ENCODE measurements at places on chromosomes 3 and 15. TPM values are rescaled to one million over a fixed set of nuclear protein-coding genes. Genes with fewer than 3 reads are reported as not detected.

DNA sequence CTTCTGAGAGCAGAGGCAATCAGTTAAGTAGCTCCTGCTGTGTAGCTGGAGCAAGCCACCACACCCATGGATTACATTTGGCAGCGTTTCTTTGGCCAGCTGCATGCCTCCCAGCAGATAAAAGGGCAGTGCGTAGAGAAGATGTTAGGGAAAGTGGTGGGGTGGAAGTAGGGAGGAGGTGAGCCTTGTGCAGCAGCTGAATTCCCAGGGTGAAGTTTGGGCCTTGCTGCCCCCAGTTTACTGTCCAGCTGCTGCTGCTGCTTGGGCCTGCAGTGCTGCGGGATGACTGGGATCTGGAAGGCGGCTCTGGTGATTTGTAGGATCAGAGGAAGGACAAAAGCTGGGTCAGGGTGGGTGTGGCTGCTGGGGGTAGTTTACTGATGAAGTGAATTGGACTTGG, 318.7 kb upstream of the C2CD4B start:
- DNase-seq: no peak

GRCh38 chr3:152459118-152459515, 190.4 kb downstream of the MBNL1 start:
- DNase-seq: no peak

DNA sequence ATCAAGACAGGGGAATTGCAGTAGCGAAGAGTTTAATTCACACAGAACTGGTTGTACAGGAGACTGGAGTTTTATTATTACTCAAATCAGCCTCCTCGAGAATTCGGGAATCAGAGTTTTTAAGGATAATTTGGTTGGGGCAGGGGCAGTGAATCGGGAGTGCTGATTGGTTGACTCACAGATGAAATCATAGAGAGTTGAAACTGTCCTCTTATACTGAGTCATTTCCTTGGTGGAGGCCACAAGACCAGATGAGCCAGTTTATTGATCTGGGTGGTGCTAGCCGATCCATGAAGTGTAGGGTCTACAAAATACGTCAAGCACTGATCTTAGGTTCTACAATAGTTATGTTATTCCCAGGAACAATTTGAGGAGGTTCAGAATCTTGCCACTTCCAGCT, 5.3 kb upstream of the ZNF770 start:
- DNase-seq: no peak

GRCh38 chr3:187447737-187448136, 79.6 kb downstream of the RTP4 start:
- no peak for DNase-seq

GRCh38 chr3:30728143-30728542, 121.7 kb downstream of the TGFBR2 start:
- no peak for DNase-seq

DNA sequence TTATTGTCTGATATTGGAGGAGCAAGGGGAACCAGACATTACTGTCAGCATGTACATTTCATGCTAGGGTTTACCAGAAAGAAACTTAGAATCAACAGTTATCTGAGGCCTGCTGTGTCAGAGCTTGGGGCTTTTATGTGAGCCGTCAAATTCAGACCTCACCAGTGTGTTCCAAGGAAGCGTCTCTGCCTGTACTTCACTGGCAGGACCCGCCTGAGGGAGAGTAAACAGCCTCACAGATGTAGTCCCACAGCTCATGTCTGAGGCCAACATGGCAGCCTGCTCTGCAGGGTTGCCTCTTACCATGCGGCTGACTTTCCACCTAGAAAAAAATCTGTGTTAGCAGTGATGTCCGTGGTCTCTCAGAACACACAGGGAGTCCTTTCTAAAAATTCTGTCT, 74.3 kb downstream of the GHSR start:
- DNase-seq: no peak

DAPK2 gene
- polyA plus RNA-seq: 2.2 TPM

TEX55 gene
- polyA plus RNA-seq: not detected

Measured in GM23338 (cell line).